K562 (cell line): ENCODE measurements at places on chromosomes 7 and 10. TPM values are rescaled to one million over a fixed set of nuclear protein-coding genes. Genes with fewer than 3 reads are reported as not detected.

- peaks cover 13% of the 10 kb centered on the region for H3K27me3 ChIP-seq
- no peak overlapping the region for H3K27ac ChIP-seq
- no peaks in the 10 kb centered on the region for H3K36me3 ChIP-seq
Measured at GRCh38 chr7:29955799-29956486, 33.7 kb downstream of the SCRN1 start.

Gene STEAP2
- total RNA-seq: 0.02 and 0.04 TPM in 2 replicates

DNA sequence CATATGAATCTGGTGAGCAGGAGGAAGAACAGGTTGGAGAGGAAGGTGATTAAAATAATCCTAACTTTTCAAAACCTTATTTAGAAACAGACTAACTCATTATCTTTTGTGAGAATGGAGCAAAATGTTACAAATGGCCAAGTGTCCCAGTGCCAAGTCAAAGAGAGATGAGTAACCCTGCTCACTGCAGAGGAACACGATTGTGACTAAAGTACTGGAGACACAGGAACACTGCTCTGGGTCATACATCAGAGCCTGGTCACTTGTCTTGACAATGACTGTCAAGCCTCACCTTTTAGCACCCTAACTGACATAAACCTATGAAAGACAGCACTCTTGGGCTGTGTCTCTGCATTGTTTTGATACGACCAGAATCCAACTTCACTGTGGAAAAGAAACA, 108.8 kb downstream of the SGMS1 start:
- no peak overlapping the region for H3K27ac ChIP-seq
- H3K36me3 ChIP-seq: peaks cover 7% of the 10 kb centered on the region; the same call in 2 of the 3 replicates
- peaks cover 19% of the 10 kb centered on the region for H3K4me1 ChIP-seq
- no peak overlapping the region for H3K4me3 ChIP-seq

Gene SLC26A5
- total RNA-seq: not detected in 2 replicates

Gene CLRN3
- total RNA-seq: not detected in 2 replicates

DNA sequence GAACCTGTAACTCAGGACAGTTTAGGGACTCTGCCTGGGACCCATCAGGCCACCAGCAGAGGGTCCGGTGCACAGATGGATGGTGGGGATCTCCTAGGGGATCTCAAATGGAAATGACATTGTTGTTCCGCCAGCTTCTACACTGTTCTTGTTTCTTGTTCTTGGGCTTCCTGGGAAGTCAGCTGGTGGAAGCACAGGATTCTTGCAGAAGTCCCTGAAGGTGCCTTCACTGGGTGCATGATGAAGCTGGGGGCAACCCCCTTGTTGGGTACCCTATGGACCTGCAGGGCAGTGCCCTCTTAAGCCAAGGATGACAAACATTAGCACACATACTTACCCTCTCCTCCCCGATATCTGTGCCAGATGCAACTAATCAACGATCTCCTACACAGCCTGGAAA, 18.6 kb downstream of the SFTPD start:
- H3K36me3 ChIP-seq: no peaks in the 10 kb centered on the region
- no peak for DNase-seq
- H3K27ac ChIP-seq: no peak overlapping the region
- peaks cover 37% of the 10 kb centered on the region for H3K27me3 ChIP-seq
- peaks cover 3% of the 10 kb centered on the region; the same call in 2 of the 3 replicates for H3K4me1 ChIP-seq
- H3K4me3 ChIP-seq: no peak overlapping the region

- no peak for DNase-seq
- H3K4me1 ChIP-seq: peaks cover 12% of the 10 kb centered on the region; the same call in 2 of the 3 replicates
- H3K36me3 ChIP-seq: peaks cover 52% of the 10 kb centered on the region
- H3K27me3 ChIP-seq: no peaks in the 10 kb centered on the region
Measured at GRCh38 chr7:103349805-103350204, 2.4 kb downstream of the PSMC2 start.

DNA sequence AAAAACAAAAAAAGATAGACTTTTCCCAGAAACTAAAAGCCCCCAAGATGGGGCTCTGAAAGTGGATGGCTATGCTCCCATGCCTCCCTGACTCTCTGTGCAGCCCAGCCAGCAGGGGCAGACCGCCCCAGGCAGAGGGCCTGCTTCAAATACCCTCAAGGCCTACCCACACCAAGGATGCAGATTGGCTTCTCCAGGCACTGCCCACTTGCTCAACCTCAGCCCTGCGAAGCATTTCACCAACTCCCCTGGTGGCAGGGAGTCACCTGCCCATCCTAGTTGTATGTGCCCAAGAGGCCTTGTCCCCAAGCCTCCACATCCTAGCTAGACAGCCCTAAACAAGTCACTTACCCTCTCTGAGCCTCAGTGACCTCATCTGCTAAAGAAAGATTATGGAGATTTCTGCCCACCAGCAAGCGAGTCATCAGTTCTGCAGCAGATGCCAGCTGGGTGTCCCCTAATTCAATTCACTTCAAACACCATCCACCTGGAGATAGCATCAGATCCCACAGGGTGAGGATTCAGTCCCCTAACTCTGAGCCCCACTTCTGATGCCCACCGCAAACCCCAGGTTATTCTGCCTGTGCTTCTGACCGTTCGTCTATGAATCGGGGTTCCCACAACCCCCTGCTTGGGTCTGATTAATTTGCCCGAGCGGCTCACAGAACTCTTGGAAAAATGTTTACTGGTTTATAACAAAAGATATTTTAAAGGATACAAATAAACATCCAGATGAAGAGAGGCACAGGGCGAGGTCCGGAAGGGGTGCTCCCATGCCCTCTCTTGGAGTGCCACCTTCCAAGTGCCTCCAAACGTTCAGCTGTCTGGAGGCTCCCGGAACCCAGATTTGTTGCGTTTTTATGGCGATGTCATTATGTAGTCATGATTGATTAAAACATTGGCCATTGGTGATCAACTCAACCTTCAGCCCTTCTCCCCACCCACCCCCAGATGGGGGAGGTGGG, 18.6 kb upstream of the ZMIZ1 start:
- DNase-seq: no peak
- H3K4me1 ChIP-seq: peaks cover 31% of the 10 kb centered on the region
- H3K27me3 ChIP-seq: no peaks in the 10 kb centered on the region; the same call in 1 of the 2 replicates
- no peaks in the 10 kb centered on the region for H3K36me3 ChIP-seq
- no peak overlapping the region for H3K27ac ChIP-seq

DNA sequence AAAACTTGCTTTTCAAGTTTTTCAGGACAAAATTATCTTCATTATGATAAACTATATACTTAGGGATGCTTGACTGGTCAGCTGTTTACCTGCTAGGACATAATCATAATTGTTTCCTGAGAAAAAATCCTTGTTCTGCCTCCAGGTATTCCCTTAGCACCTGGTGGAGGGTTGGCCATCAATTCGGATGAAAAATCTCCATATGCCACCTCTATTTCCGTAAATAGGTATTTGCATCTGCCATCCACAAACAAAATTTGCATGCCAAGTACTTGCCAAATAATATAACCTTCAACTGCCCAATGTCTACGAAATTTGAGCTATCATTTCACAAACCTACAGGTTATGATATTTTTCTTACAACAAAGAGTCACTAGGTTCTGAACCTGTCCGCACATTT, 126.2 kb downstream of the RNF133 start:
- no peak overlapping the region for H3K4me3 ChIP-seq
- H3K36me3 ChIP-seq: no peaks in the 10 kb centered on the region
- no peak overlapping the region for H3K27ac ChIP-seq
- H3K27me3 ChIP-seq: no peaks in the 10 kb centered on the region
- DNase-seq: no peak

Gene GPRIN2
- not detected in 2 replicates for total RNA-seq

- no peak overlapping the region for H3K4me3 ChIP-seq
- DNase-seq: no peak
- no peaks in the 10 kb centered on the region; the same call in 1 of the 2 replicates for H3K4me1 ChIP-seq
- no peak overlapping the region for H3K27ac ChIP-seq
Measured at GRCh38 chr7:130945411-130945811, 211.4 kb upstream of the KLF14 start.

- peaks cover 13% of the 10 kb centered on the region; the same call in 1 of the 3 replicates for H3K36me3 ChIP-seq
- H3K27me3 ChIP-seq: no peaks in the 10 kb centered on the region
- H3K4me1 ChIP-seq: no peaks in the 10 kb centered on the region; the same call in 1 of the 2 replicates
- H3K27ac ChIP-seq: no peak overlapping the region
- no peak overlapping the region for H3K4me3 ChIP-seq
- DNase-seq: no peak
Measured at GRCh38 chr10:31906039-31906438, 22.6 kb downstream of the ARHGAP12 start.

GRCh38 chr7:66974986-66975590, 20.3 kb downstream of the SBDS start:
- H3K4me1 ChIP-seq: peaks cover 11% of the 10 kb centered on the region
- no peak overlapping the region for H3K4me3 ChIP-seq
- H3K36me3 ChIP-seq: no peaks in the 10 kb centered on the region
- H3K27ac ChIP-seq: peak overlapping the region; percentile 60; the same call in 1 of the 3 replicates
